ENCODE measurements at places on chromosomes 5 and 9.

- no peak for DNase-seq
These were observed 35.9 kb downstream of the CEP120 start for GRCh38 chr5:123387313-123387712.

- DNase-seq = no peak
These were observed 5.4 kb upstream of the SLC1A3 start for GRCh38 chr5:36600917-36601527.

DNA sequence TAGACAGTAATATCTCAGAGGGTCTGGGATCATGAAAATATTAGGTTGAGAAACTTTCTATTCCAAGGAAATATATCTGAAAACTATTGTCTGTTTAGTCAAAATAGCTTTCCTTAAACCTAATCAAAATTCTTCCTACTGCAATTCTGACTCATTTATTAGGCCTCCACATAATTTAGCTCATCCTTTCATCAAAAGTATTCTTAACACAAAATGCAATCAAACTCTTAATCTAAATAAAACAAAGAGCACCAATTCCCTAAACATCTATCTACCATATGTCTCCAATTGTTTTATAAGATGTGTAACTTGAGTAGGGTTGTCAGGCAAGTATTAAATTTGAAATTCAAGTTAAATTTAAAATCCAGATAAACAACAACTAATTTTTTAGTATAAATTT, 142.1 kb downstream of the PLK2 start:
- DNase-seq = no peak

DNA sequence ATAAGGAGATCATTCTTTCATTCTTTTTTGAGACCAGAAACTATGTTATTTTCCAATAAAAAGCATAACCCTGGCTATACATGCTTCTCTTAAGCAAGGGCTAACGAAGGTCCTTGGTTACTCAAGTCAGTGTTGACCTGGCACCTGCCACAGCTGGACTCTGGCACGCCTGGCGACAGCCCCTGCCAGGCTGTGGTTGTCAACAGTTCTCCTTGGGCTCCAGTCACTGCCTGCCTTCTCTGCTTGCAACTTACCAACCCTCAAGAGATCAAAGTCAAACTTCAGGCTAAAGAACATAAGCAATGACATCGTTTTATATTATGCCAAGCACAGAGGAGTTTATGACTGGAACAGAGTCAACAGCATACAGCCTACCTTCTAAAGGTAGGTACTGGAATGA, 61.4 kb upstream of the TBC1D9B start:
- no peak for DNase-seq

- no peak for DNase-seq
These were observed 96.2 kb upstream of the ARAP3 start for GRCh38 chr5:141778206-141778605.

DNA sequence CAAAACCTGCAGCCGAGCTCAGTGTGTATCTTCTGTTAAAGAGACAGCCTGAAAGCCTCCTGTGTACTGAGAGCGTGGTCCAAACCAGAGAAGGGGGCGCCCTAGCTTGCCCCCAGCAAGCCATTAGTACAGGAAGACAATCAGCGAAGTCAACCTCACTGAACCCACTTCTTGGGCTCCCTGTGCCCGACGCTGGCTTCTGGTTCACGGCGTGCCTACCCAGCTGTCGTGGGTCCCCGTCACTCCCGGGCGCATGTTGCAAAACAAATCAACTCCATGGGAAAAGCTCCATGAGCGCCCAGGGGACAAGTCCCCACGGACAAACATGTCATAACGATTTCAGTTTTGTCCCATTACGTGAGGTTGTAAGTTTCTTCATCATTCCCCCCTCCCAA, 326.9 kb downstream of the SH3GL2 start:
- DNase-seq = no peak

- no peak for DNase-seq
These were observed 10.8 kb downstream of the KLF9 start for GRCh38 chr9:70403618-70404025.

GRCh38 chr5:166382031-166382430, 1909.4 kb upstream of the WWC1 start:
- peak; percentile 34 for DNase-seq

GRCh38 chr5:127960270-127960691, 123.3 kb upstream of the SLC12A2 start:
- DNase-seq = no peak

Data from HuH-7 (cell line).